ENCODE measurements at places on chromosomes 16 and 17. TPM values are rescaled to one million over a fixed set of nuclear protein-coding genes. Genes with fewer than 3 reads are reported as not detected.
A peak's percentile ranks its signal among the peaks of the same experiment; 100 is the strongest.

DNA sequence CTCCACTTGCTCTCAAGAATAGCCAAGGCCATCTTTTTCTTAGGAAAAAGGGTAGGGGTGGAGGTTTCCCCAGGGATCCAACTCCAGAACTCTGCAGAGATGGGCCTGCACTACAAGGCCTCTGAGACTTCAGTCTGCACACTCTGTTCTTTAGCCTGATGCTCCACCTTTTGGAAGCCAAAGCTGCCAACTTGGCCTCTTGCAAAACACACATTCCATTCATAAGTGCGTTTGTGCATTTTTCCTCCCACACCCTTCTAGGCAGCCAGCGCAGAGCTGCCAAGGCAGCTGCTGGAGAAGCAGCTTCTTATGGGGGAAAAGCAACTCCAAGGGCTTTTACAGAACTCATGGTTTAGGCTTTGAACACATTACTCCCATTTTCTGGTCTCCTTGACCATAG, 45.3 kb downstream of the REXO5 start:
- H3K27me3 ChIP-seq: no peaks in the 10 kb centered on the region
- peaks cover 6% of the 10 kb centered on the region for H3K36me3 ChIP-seq
- H3K27ac ChIP-seq: peak overlapping the region; percentile 39
- peaks cover 33% of the 10 kb centered on the region for H3K4me1 ChIP-seq

- H3K36me3 ChIP-seq: peaks cover 22% of the 10 kb centered on the region
- H3K4me3 ChIP-seq: no peak overlapping the region
- peak overlapping the region; percentile 98 for H3K27ac ChIP-seq
- DNase-seq: no peak
- H3K27me3 ChIP-seq: no peaks in the 10 kb centered on the region
These were observed 301.3 kb downstream of the SOX9 start for GRCh38 chr17:72422204-72422504.

- peaks cover 64% of the 10 kb centered on the region for H3K27me3 ChIP-seq
- H3K4me1 ChIP-seq: no peaks in the 10 kb centered on the region
- DNase-seq: no peak
- H3K4me3 ChIP-seq: no peak overlapping the region
These were observed 3.2 kb downstream of the CD7 start for GRCh38 chr17:82314012-82314726.

DNA sequence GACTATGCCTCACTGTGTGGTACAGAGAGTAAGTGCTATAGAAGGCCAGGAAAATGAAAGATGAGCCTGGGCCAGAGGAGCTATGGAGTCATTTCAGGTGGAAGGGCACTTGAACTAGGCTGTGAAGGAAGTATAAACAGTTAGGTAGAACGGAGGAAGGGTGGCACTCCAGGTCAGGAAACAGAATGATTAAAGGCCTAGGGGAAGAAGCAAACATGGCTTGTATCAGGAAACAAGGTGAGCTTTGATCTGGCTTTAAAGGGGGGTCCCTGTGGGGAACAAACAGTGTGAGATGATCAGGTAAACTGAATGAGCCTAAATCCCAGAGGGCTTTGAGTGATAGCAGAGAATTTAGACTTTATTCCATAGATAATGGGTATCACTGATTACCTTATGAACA, 16.9 kb downstream of the MAP3K3 start:
- no peak for DNase-seq
- H3K36me3 ChIP-seq: peaks cover 8% of the 10 kb centered on the region
- H3K4me1 ChIP-seq: no peaks in the 10 kb centered on the region
- no peaks in the 10 kb centered on the region for H3K27me3 ChIP-seq
- no peak overlapping the region for H3K4me3 ChIP-seq

- no peak for DNase-seq
- no peaks in the 10 kb centered on the region for H3K36me3 ChIP-seq
- H3K27ac ChIP-seq: no peak overlapping the region
- peaks cover 7% of the 10 kb centered on the region for H3K27me3 ChIP-seq
- no peaks in the 10 kb centered on the region for H3K4me1 ChIP-seq
- no peak overlapping the region for H3K4me3 ChIP-seq
These were observed 23.6 kb downstream of the ADAD2 start for GRCh38 chr16:84214451-84215066.

DNA sequence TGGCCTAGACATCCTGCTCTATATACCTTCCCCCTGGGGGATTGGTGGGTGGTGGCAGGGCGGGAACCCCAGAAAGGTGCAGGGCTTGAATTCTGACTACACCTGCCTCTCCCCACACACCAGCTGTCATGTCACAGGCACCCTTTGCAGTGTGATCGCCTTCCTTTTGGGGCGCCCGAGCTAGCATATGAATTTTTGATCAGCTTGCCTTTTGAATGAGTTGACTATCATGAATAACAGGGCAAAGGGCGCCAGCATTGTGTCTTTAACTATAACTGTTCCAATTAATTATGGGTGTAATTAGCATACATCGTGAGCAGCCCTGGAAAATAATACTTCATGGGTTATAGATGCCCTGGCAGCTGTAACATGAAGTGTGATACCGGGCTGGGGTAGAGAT, 72.7 kb downstream of the CYLD start:
- DNase-seq: no peak
- H3K4me1 ChIP-seq: no peaks in the 10 kb centered on the region
- no peak overlapping the region for H3K27ac ChIP-seq
- no peaks in the 10 kb centered on the region for H3K27me3 ChIP-seq

DNA sequence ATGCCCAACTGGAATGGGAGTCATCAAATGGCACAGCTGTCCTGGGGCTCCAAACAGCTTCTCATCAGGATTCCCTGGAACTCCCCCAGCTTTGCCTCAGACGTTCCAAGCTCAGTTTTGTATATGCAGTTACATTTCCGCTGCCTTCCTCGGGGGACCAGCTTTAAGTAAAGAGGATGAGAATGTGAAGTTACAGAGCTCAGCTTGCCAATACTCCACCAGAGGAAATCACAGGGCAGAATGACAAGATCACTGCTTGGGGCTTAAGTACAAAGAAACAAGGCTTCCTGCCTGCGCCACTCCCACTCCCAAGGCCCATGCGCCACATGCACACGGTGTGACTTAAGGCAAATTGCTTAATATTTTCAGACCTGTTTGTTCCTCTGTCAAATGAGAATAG, 272.4 kb upstream of the CDH11 start:
- no peaks in the 10 kb centered on the region for H3K36me3 ChIP-seq
- no peak overlapping the region for H3K4me3 ChIP-seq
- no peak for DNase-seq
- H3K27ac ChIP-seq: no peak overlapping the region
- peaks cover 8% of the 10 kb centered on the region for H3K4me1 ChIP-seq
- no peaks in the 10 kb centered on the region for H3K27me3 ChIP-seq

DNA sequence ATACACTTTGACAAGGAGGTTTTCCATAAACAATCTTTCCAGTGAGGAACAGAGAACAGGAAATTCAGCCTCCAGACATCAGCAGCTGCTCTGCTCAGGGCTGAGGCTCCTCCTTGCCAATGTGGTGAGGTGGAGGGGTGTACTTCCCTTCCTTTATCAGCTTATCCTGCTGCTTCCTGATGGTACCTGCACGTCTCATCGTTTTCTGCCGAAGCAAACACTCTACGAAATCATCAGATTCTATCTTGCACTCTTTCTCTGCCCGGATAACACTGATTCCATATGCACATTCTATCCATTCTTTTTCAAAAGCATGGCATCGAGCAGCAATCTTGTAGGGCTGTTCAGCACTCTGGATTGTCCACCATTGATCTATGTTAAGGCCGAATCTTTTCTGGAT, 15.4 kb upstream of the SEZ6 start:
- H3K4me1 ChIP-seq: peaks cover 5% of the 10 kb centered on the region
- no peak overlapping the region for H3K27ac ChIP-seq
- no peak for DNase-seq
- no peaks in the 10 kb centered on the region for H3K36me3 ChIP-seq
- H3K4me3 ChIP-seq: no peak overlapping the region
- peaks cover 78% of the 10 kb centered on the region for H3K27me3 ChIP-seq

DNA sequence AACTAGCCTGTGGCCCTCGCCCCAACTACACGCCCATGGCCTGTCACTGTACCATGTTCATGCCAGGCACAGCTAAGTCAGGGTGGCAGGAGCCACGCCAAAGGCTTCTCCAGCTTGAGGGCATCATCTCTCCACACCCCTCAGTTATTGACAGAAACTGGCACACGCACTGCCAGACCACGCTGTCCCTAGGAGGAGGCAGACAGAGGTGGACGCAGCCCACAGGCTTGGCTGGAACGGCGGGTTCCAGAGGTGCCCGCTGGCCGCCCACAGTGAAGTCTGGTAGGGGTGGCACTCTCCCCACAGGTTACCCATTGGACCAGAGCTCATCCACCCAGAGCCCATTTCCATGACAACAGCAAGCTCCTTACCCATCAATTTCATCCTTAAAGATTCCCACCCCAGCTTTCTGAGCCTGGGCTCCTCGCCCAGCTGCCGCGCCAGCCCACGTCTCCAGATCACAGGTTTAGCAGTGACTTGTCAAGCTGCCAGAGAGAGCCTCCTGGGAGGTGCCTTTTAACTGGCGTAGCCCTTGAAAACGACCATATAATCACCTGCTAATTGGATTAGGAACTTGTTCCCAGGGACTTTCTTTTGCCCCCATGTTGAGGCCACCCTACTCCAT, 27.9 kb downstream of the RPRML start:
- H3K27me3 ChIP-seq: peaks cover 18% of the 10 kb centered on the region
- peaks cover 7% of the 10 kb centered on the region for H3K4me1 ChIP-seq
- no peaks in the 10 kb centered on the region for H3K36me3 ChIP-seq
- H3K4me3 ChIP-seq: no peak overlapping the region

- no peak overlapping the region for H3K4me3 ChIP-seq
- no peaks in the 10 kb centered on the region for H3K36me3 ChIP-seq
- peaks cover 2% of the 10 kb centered on the region for H3K4me1 ChIP-seq
These were observed 526 bp upstream of the MFSD6L start for GRCh38 chr17:8799570-8800212.

Gene PSMD12
- 56.6 TPM for polyA plus RNA-seq

Gene GRAP
- polyA plus RNA-seq: 0.02 TPM

Gene WNK4
- 0.10 TPM for polyA plus RNA-seq

Gene CD300LG
- not detected for polyA plus RNA-seq

Gene GPR179
- polyA plus RNA-seq: 0.01 TPM

Gene BAIAP3
- 0.10 TPM for polyA plus RNA-seq
